Putamen (tissue), 1 donor: ENCODE measurements at places on chromosomes 16 and 17.
A peak's percentile ranks its signal among the peaks of the same experiment; 100 is the strongest.

DNA sequence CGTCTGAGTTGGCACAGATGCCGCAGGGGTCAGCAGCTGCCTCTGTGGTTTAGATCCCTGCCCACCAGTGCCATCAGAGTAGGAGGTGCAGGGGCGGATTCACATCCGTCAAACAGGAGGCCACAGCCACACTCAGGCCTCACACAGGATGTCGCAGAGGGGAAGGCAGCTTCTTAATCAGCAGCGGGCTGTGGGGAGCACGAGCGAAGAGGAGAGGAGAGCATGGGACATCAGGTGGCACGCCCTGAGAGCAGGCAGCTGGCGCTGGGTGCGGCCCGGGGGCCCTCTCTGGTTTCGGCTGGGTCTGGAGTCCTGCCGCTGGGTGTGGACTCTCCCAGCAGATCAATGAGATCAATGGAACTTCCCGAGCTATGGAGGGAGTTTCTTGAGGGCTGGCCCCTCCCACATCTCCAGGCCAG, 9.6 kb downstream of the LLGL2 start:
- no peak for DNase-seq

GRCh38 chr17:78323826-78324390, 36.0 kb downstream of the SOCS3 start:
- DNase-seq: no peak

DNA sequence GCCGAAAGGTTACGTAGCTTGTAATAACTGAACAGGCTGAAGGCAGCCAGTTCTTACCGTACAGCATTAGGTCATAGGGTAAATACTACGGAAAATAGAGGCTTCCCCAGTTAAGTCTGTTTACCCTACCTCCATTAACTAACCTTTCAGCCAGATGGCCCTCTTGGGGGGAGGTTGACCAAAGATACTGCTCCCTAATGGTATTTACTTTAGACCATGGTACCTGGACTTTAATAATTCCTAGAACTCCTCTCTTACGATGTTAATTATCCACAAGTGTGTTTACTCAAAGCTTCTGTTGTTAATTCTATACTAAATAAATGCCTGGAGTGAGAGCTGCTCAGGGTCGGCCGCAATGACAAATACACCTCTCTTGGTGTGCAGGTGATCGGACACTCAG, 9.8 kb upstream of the ADAT1 start:
- DNase-seq: no peak

- DNase-seq: no peak
Measured at GRCh38 chr17:46742565-46743270, 75.8 kb downstream of the WNT3 start.

- no peak for DNase-seq
Measured at GRCh38 chr16:73034374-73034773, 13.6 kb downstream of the ZFHX3 start.

DNA sequence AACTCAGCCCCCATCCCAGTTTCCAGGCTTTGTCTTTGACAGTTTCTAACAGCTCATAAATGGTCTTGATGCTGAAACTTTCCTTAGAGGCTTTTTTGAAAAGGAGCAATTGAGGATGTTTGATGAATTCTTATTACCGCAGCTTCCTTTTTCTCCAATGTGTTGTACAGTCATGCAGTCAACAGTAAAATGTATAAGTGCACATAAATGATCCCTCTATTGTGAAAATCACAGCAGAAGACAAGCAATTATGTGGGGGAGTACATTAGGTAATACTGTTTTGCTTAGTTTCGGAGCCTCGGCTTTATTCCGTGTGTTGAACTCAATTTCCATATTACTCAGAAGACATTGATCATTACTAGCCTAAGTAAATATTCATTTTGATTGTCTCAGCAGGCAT, 673.7 kb downstream of the CDH8 start:
- peak; percentile 1 for DNase-seq

- DNase-seq: no peak
Measured at GRCh38 chr17:50317121-50317520, 28.8 kb upstream of the XYLT2 start.

GRCh38 chr16:84875846-84876245, 56.1 kb downstream of the CRISPLD2 start:
- no peak for DNase-seq

GRCh38 chr16:78443542-78444364, 344.3 kb downstream of the WWOX start:
- DNase-seq: no peak

- no peak for DNase-seq
Measured at GRCh38 chr16:89201439-89202377, 1.4 kb upstream of the SLC22A31 start.

- peak; percentile 67 for DNase-seq
Measured at GRCh38 chr16:4316864-4317531, 1.1 kb downstream of the GLIS2 start.

DNA sequence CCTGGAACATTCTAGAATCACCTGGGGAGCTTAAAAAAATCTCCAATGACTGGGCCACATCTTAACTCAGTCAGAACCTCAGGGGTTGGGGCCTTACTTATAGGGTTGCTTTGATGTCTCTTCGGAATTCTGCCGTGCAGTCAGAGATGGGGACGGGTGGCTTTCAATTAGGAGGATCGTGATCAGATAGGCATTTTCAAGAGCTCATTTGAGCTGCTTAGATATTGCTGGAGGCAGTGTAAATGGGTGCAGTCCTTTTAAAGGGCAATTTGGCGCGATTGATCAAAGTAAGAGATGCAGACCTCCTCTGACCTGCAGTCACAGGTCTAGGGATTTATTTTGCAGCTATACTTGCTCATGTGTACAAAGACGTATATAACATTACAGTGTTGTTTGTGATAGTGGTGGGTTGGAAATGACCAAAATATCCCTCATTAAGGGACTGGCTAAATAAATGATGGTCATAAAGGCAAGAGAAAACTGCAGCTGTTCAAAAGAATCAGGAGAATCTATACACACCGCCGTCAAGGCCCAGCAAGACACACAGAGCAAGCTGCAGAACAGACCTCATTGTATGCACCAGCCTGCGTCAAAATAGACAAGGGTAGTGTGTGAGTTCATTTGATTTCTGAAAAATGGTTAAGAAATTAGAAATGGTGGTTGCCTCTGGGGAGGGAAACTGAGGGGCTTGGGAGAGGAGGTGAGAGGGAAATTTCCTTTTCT, 6.3 kb upstream of the KCNG4 start:
- no peak for DNase-seq

DNA sequence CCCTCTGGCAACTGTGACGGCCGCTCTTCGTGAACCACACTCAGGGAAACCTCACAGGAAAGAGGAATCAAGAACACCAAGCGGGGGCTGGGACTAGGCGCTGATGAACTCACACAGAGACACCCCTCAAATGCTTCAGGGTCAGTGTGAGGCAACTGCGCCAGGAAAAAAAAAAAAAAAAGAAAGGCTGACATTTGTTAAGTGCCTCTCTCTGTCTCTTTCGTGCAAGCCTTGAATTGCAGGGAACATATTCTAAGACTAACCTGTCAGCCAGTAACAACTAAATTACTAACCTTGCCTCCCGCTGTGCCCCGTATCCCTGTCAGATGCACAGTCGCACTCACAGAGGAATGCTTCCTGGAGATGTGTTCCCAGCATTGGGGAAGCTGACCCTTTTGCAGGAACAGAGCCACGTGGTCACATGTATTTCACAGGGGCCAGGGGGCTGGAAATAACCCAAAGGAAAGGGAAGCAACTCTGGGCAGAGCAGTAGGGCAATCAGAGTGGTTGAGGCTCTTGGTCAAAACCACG, 247.8 kb downstream of the XYLT1 start:
- peak; percentile 30 for DNase-seq

DNA sequence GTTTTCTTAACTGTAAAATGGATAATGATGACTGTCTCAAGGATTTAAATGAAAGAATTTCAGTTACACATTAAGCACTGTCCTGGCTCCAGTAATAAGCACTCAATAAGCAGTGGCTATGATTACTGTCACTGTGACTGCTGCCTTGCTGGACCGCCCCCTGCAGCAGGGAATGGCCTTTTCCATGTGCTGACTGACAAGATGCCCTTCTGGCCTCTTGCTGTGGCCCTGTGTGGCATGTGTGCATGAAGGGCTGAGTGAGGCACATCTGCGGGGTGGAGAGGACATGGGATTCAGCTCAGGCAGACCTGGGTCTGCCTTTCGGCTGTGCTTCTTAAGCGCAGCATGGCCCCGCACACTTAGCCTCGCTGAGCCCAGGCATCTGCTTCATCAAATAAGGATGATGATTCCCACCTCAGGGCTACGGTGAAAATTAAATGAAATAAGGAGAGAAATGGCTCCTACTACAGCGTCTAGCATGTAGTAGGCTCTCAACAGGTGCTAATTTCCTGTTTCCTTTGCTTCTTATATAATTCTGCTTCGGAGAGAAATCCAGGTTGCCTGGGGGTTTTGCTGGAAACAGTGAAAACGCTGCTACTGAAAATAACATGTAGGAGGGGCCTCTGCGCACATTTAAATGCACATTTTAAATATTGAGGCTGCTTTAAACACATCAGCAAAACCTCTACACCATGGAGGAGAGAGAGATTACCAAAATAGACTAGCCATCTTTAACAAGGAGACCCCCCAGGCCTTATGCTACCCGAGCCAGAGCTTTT, 183.9 kb downstream of the PARN start:
- DNase-seq: peak; percentile 62

- DNase-seq: no peak
Measured at GRCh38 chr16:745739-746138, 4.9 kb upstream of the CIAO3 start.

- DNase-seq: no peak
Measured at GRCh38 chr17:65947831-65948230, 244.1 kb downstream of the CEP112 start.

- DNase-seq: no peak
Measured at GRCh38 chr17:14033166-14033565, 36.1 kb upstream of the COX10 start.

GRCh38 chr16:85491058-85491771, 121.9 kb upstream of the GSE1 start:
- no peak for DNase-seq

GRCh38 chr16:17757808-17758207, 287.0 kb upstream of the XYLT1 start:
- no peak for DNase-seq

DNA sequence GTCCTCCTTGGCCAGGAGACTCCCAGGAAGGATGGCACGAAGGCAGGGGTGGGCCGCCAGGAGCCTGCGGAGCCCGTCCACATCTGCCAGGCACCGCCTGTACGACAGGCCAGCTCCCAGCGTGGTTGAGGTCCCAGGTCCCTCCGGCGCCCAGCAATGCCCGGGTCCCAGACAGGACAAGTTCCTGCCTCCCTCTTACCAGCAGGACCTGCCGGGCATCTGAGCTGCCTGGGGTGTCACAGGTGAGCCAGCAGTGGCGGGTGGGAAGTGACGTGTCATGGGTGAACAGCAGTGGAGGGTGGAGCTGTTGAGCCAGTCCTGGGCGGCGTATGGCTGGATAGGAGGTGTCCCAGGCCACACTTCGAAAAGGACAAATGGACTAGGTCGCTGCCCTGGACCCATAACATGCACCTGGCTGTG, 15.7 kb upstream of the BAHCC1 start:
- DNase-seq: no peak

- no peak for DNase-seq
Measured at GRCh38 chr16:19555938-19556771, 652 bp downstream of the VPS35L start.

DNA sequence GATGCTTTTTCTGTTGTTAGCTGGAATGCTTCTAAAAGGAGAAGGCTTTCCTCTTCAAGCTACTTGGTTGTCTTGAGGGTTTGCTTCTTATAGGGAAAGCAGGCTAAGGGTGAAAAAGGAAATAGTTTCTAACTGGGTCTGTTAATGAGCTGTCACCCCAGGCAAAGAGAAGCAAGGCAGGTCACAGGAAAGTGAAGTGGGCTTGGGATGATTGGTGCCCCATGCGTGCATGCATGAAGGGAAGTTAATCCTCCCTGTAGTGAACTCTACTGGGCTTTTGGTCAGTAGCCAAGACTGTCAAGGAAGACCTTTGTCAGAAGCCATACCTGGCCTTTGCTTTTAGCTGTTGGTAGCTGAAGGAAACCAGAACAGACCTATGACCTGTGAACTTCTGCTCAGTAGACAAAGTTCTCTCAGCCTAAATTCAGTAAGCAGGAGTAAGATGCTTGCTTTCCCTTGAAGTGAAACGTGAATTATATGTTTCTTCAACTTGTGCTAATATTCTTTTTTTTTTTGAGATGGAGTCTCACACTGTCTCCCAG, 16.5 kb downstream of the TENT4B start:
- no peak for DNase-seq

GRCh38 chr17:19311016-19311415, 51.5 kb downstream of the B9D1 start:
- no peak for DNase-seq

GRCh38 chr17:70787721-70788300, 618.5 kb downstream of the KCNJ2 start:
- DNase-seq: no peak

DNA sequence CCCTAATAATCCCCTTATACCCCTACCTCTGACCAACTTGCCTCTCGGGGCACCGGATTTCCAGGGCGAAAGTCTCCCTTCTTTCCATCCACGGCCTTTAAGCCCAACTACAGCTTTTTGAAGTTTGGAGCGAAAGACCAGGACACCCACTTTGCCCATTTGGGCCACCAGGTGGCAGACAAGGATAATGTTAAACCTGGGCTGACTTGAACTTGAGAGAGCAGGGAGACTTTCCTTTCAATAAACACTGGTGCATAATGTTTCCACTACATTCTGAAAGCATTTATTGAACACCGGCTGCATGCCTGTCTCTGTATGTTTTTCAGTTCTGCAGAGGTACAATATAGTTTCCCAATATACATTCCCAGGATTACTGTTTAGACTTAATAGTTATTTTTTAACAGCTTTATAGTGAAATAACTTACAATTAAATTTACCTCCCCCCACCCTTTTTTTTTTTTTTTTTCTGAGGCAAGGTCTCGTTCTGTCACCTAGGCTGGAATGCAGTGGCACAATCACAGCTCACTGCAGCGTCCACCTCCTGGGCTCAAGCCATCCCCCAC, 6.9 kb upstream of the CES3 start:
- peak; percentile 56 for DNase-seq

GRCh38 chr16:55561319-55561848, 5.1 kb upstream of the CAPNS2 start:
- no peak for DNase-seq

- DNase-seq: no peak
Measured at GRCh38 chr17:37713624-37714023, 31.2 kb downstream of the HNF1B start.

DNA sequence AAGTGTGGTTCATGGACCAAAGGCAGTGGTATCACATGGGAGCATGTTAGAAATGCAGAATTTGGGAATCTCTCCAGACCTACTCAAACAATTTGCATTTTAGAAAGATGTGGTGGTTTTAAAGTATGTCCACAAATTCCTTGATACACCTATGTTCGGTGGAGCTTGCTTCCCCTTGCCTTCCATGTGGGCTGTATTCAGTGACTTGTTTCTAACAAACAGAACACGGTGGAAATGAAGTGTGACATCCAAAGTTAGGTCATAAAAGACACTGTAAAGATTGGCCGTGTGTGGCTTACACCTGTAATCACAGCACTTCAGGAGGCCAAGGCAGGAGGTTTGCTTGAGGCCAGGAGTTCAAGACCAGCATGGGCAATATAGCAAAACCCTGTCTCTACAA, 16.7 kb downstream of the COQ7 start:
- DNase-seq: no peak

GRCh38 chr16:56273615-56274014, 82.3 kb downstream of the GNAO1 start:
- DNase-seq: no peak

GRCh38 chr16:90022209-90023077, 3.2 kb upstream of the DBNDD1 start:
- DNase-seq: peak; percentile 86
